ENCODE measurements at places on chromosomes 1 and 21. TPM values are rescaled to one million over a fixed set of nuclear protein-coding genes. Genes with fewer than 3 reads are reported as not detected.

GRCh38 chr1:116847688-116848531 lies 61.8 kb upstream of the PTGFRN start:
- H3K27me3 ChIP-seq, result no peaks in the 10 kb centered on the region
- peaks cover 3% of the 10 kb centered on the region for H3K36me3 ChIP-seq
- H3K4me3 ChIP-seq, result no peak overlapping the region
- no peak for DNase-seq
- peak overlapping the region; percentile 83 for H3K27ac ChIP-seq
- H3K4me1 ChIP-seq, result peaks cover 45% of the 10 kb centered on the region

GRCh38 chr1:19738076-19738475 lies 61.6 kb downstream of the TMCO4 start:
- no peak overlapping the region for H3K27ac ChIP-seq
- no peaks in the 10 kb centered on the region for H3K27me3 ChIP-seq
- no peak overlapping the region for H3K4me3 ChIP-seq
- no peak for DNase-seq

DNA sequence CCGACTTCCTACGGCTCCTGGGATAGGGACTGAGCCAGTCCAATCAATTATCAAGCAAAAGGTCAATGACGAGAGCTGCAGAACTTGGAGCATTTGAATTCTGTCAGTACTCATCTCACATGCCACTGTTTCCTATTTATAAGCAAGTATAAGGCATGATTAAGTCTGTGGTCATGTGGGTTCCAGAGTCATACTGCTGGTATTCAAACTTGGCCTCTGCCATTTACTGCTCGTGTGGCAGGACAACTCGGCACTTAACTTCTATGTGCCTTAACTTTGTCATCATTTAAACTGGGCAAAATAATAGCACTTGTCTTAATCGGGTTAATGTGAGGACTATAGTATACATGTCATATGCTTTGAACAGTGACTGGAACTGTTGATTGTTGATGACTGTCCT lies 44.9 kb upstream of the TNFSF18 start:
- no peaks in the 10 kb centered on the region for H3K27me3 ChIP-seq
- no peak overlapping the region for H3K27ac ChIP-seq
- H3K4me3 ChIP-seq, result no peak overlapping the region
- DNase-seq, result no peak
- no peaks in the 10 kb centered on the region for H3K36me3 ChIP-seq
- no peaks in the 10 kb centered on the region for H3K4me1 ChIP-seq

GRCh38 chr1:15206418-15207030 lies 40.5 kb upstream of the FHAD1 start:
- peaks cover 33% of the 10 kb centered on the region for H3K4me1 ChIP-seq
- peaks cover 10% of the 10 kb centered on the region for H3K27me3 ChIP-seq
- H3K36me3 ChIP-seq, result no peaks in the 10 kb centered on the region

DNA sequence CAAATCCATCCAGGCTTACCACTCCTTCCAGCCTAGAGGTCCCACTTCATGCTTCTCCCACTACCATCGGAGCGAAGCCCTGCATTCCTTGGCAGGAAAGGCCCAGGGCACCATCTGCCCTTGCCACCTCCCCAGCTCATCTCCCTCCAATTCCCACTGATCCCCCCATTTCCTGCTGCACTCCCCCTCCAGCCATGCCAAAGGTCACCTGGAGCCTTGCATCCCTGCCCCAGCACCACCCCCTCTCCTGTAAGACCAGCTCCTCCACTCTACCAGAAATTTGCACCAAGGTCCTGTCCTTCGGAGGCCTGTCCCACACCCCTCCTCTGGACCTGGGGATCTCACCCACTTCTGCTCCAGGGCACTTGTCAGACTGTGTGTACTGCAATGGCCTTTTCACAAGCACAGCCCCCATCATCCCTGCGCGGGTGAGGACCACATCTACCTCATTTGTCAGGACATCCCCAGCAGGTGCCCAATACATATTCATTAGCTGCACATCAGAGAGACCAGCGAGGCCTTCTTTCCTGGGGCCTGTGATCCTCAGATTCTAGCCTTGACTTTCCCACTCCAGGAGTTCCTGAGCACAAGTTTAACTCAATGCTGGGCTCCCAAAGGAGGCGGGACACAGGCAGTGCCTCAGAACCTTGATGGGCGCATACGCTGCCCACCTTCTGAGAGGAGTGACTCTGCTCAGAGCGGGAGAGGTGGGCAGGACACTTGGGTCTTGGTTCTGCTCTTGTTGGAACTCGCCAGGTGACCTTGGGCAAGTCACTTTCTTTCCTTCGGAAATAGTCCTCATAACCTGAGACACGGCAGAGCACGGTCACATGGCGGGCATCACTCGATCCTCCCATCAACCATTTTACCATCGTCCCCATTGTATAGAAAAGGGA lies 49.9 kb upstream of the EDN2 start:
- no peaks in the 10 kb centered on the region for H3K36me3 ChIP-seq
- no peak overlapping the region for H3K4me3 ChIP-seq
- DNase-seq, result peak; percentile 65
- peaks cover 8% of the 10 kb centered on the region for H3K27me3 ChIP-seq

DNA sequence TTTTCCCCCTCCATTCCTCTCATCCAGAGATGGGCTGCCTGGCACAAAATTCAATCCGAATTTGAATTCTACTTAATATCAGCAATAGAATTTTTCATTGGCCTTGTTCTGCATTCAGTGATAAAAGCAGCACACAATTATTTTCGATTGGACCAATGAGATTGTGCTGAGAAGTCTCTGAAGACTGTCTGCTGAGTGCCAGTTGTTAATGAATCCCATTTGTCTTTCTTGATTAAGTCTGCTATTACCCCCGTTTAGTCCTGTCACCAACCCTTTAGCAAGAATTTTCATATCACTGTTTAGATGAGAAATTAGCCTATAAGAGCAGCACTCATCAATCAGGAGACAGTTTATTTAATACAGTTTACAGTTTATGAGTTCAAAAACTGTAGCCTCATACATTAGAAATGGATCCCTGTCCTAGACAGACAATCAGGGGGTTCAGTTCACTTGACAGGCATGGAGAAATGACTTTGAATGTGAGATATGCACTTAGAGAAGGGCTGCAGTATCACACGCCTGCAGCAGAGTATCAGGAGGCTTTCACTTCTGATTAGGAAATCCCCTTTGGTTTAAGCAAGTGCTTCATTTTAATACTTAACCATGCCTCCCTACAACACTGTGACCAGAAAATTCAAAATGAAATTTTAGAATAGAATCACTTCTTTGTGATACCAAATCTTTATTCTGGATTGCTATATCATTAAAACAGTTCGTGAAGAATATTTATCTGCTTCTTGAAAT lies 304.7 kb upstream of the PTBP2 start:
- H3K27ac ChIP-seq, result no peak overlapping the region
- DNase-seq, result no peak
- H3K4me3 ChIP-seq, result no peak overlapping the region
- no peaks in the 10 kb centered on the region for H3K36me3 ChIP-seq

- peaks cover 28% of the 10 kb centered on the region for H3K4me1 ChIP-seq
- H3K27me3 ChIP-seq, result no peaks in the 10 kb centered on the region
- H3K36me3 ChIP-seq, result no peaks in the 10 kb centered on the region
- H3K4me3 ChIP-seq, result no peak overlapping the region
- DNase-seq, result no peak
These were observed 16.9 kb upstream of the TENT5B start for GRCh38 chr1:27029517-27029916.

DNA sequence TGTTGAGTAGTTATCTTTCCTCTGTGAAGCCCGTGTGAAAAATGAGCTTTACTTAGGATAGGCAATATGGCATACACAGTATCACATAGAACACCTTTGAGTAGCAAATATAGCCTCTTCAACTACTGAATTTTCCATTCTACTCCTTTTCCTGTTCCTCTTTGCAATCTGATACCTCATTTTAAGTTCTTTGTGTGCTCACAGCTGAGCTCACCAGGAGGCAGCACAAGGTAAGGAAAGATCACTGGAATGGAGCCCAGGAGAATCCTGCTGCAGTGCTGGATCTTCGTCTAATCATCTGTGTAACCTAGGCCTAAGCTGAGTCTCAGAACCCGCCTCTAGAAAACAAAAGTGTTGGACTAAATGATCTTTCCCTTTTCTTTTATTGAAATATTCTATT lies 171.0 kb downstream of the LRRC40 start:
- peaks cover 3% of the 10 kb centered on the region for H3K27me3 ChIP-seq
- peaks cover 10% of the 10 kb centered on the region for H3K4me1 ChIP-seq
- H3K4me3 ChIP-seq, result no peak overlapping the region
- H3K36me3 ChIP-seq, result no peaks in the 10 kb centered on the region

- no peak overlapping the region for H3K27ac ChIP-seq
- H3K27me3 ChIP-seq, result peaks cover 56% of the 10 kb centered on the region
- DNase-seq, result no peak
- no peaks in the 10 kb centered on the region for H3K4me1 ChIP-seq
These were observed 18.1 kb upstream of the TSPEAR start for GRCh38 chr21:44729336-44730027.

DNA sequence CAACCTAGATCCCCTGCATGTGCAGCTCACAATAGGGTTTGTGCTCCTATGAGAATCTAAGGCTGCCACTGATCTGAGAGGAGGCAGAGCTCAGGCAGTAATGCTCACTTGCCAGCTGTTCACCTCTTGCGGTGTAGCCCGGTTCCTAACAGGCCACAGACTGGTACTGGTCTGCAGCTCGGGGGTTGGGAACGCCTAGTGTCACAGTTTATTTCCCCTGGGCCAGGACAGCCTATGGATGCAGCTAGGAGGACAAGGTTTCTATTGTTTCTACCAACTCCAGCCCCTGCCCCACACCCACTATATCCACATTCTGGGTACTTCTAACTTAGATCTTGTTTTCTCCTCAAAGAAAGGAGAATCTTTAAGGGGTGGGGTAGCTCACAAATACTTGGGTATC lies 58.7 kb upstream of the PRRC2C start:
- no peak overlapping the region for H3K4me3 ChIP-seq
- no peak overlapping the region for H3K27ac ChIP-seq
- H3K27me3 ChIP-seq, result peaks cover 2% of the 10 kb centered on the region
- H3K36me3 ChIP-seq, result no peaks in the 10 kb centered on the region

GRCh38 chr1:239204401-239204800 lies 182.0 kb upstream of the CHRM3 start:
- no peak overlapping the region for H3K4me3 ChIP-seq
- DNase-seq, result no peak
- H3K4me1 ChIP-seq, result no peaks in the 10 kb centered on the region
- no peaks in the 10 kb centered on the region for H3K27me3 ChIP-seq
- no peaks in the 10 kb centered on the region for H3K36me3 ChIP-seq

GRCh38 chr1:176529395-176530090 lies 66.6 kb downstream of the PAPPA2 start:
- no peak overlapping the region for H3K27ac ChIP-seq
- H3K27me3 ChIP-seq, result peaks cover 2% of the 10 kb centered on the region
- H3K4me3 ChIP-seq, result no peak overlapping the region
- no peaks in the 10 kb centered on the region for H3K36me3 ChIP-seq
- DNase-seq, result no peak

DNA sequence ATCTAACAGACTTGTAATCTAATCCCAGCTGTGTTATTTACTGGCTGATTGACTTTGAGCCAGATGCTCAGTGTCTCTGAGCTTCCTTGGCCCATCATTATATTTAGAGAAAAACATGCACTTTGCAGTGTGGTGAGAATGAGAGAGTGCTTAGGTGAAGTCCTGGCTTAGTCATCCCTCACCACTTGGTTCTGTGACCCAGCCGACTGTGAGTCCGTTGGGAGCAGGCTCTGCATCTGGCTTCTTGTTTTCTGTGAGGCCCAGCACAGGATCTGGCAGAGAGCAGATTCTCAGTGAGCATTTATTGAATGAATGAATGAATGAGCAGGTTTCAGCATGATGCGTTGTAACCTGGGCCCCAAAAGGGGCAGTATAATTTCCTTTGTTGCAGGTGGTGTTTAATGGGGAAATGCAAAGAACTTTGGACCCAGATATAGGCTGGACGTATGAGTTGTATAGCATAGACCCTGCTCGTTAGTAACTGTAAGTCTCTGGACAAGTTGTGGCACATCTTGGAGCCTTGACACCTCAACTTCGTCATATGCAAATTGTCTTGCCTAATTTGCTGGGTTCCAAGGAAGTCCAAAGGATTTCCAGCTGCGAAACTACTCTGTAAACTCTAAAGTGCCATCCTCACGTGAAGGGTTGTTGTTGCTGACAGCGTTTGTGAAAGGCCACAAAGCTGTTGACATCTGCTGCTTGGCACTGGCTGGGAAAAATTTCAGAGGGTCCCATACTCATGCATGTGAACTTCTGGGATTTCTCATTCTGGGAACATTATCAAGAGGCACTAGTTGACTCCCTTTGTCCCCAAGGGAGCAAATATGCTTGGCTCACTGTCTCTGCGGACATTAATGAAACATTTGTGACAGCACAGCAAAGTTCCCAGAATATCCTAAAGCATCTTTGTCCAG lies 138.8 kb upstream of the USP24 start:
- H3K4me1 ChIP-seq, result no peaks in the 10 kb centered on the region
- no peak for DNase-seq

DNA sequence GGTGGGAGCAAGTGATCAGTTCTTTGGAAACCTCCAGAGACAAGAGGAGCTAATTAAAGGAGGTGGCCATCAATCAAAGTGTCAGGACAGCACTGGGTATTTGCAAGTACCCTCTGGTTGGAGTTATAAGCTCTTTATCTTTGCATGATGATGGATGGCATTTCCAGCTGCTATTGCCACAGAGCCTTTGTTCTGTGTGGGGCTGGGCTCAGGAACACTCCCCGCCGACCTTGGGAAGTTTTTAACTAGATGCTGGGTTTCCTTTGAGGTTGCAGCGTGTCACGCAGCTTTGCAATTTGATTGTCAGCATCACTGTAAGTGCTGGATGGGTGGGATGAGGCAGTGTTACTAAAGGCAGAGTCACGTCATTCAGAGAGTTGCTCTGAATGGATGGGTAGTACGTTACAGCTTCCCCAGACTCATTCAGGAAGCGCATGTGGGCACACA lies 68.9 kb downstream of the CNIH3 start:
- H3K27me3 ChIP-seq, result peaks cover 30% of the 10 kb centered on the region
- H3K27ac ChIP-seq, result no peak overlapping the region
- H3K36me3 ChIP-seq, result peaks cover 2% of the 10 kb centered on the region
- H3K4me1 ChIP-seq, result no peaks in the 10 kb centered on the region
- no peak overlapping the region for H3K4me3 ChIP-seq

DNA sequence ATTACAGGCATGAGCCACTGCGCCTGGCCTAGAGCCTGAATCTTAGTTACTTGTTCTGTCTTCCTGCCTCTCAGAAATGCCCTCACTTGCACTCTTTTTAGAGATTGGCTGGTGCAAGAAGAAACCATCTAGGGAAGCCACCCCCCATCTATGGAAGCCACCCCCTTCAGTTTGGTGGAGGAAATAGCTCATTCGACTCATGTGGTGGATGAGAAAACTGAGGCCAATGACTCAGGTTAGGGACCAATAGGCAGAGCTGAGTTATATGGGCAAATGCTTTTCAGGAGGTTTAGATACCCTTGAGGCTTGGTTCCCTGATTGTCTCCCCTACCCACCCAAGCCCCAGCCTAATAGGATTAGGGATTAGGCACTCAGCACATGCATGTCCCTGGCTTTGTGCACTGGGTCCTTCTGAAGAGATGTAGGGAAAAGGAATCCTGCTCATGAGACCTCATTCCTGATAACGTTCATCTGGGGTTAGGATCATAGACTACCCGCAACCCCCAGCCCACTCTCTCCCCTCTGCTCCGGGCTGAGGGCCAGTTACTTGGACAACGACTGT lies 77.1 kb downstream of the PAX7 start:
- H3K27ac ChIP-seq, result no peak overlapping the region
- no peaks in the 10 kb centered on the region for H3K4me1 ChIP-seq
- no peaks in the 10 kb centered on the region for H3K36me3 ChIP-seq
- no peak overlapping the region for H3K4me3 ChIP-seq

EXO1 gene
- total RNA-seq, result 11.5 TPM

DNAJC6 gene
- 24.7 TPM for total RNA-seq

KRTAP6-3 gene
- total RNA-seq, result not detected

ZBTB7B gene
- 42.9 TPM for total RNA-seq

FAM167B gene
- 3.1 TPM for total RNA-seq

SLC35F3 gene
- not detected for total RNA-seq

SDC3 gene
- 46.8 TPM for total RNA-seq

CRYAA gene
- total RNA-seq, result not detected

PTCH2 gene
- 1.3 TPM for total RNA-seq

SYT14 gene
- total RNA-seq, result 1.0 TPM
